ENCODE measurements at places on chromosomes 1 and 21.

- DNase-seq, result no peak
Measured at GRCh38 chr1:178411756-178412399, 84.9 kb downstream of the CLEC20A start.

- DNase-seq, result no peak
Measured at GRCh38 chr1:39615086-39615673, 24.3 kb downstream of the HEYL start.

DNA sequence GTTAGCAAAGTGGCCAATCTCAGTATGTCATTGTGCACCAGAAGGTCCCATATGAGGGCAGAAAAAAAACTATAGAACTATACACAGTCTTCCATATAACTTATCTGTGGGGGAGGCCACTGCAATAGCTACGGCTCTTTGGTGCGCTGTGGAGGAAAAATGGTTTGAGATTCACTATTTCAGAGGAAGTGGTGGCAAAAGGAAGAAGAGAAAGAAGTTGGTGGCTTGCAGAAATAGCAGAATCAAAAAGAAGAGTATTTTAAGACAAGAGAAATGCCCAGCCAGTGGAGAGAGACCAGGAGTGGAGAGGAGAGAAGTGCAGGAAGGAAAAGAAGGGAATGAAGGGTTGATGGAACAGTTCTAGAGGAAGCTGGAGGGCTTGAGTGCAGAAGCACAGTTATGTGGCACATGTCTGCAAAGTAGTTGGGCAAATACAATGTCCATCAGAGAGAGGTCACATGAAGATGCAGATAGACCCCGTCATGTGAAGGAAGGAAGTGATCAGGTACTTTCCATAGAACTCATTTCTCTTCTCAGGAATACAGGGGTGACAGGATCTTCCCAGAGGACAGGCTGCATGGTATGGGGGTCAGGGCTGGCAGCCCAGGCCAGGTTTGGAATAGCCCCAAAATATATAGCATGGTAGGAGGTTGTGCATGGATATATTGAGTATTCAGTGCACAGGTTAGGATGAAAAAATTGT lies 64.6 kb downstream of the RUNX1 start:
- DNase-seq, result no peak

DNA sequence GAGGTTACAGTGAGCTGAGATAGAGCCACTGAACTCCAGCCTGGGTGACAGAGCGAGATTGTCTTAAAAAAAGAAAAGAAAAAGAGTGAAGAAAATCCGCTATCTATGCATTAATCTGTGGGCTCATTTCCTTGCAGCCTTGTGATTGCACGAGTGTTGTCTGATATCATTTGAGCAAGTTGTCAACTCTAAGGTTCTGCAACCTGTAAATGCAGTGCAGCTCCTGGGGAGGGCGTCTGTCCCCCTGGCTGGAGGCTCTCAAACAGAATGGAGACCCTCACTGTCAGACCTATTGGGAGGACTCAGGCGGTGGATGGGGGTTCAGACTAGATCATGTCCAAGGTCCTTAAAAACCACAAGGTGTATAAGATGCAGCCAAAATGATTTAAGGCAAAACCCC lies 6.2 kb downstream of the CORT start:
- no peak for DNase-seq

GRCh38 chr21:44927587-44928461 lies 7.1 kb upstream of the ITGB2 start:
- peak; percentile 88 for DNase-seq

GRCh38 chr1:180923887-180924286 lies 11.2 kb downstream of the KIAA1614 start:
- DNase-seq, result no peak

- no peak for DNase-seq
Measured at GRCh38 chr21:46636550-46637285, 1.2 kb downstream of the PRMT2 start.

- DNase-seq, result no peak
Measured at GRCh38 chr1:115218034-115218405, 120.0 kb downstream of the NGF start.

- no peak for DNase-seq
Measured at GRCh38 chr1:35925741-35926140, 5.2 kb upstream of the AGO3 start.

GRCh38 chr1:213772128-213773063 lies 215.4 kb upstream of the PROX1 start:
- no peak for DNase-seq

DNA sequence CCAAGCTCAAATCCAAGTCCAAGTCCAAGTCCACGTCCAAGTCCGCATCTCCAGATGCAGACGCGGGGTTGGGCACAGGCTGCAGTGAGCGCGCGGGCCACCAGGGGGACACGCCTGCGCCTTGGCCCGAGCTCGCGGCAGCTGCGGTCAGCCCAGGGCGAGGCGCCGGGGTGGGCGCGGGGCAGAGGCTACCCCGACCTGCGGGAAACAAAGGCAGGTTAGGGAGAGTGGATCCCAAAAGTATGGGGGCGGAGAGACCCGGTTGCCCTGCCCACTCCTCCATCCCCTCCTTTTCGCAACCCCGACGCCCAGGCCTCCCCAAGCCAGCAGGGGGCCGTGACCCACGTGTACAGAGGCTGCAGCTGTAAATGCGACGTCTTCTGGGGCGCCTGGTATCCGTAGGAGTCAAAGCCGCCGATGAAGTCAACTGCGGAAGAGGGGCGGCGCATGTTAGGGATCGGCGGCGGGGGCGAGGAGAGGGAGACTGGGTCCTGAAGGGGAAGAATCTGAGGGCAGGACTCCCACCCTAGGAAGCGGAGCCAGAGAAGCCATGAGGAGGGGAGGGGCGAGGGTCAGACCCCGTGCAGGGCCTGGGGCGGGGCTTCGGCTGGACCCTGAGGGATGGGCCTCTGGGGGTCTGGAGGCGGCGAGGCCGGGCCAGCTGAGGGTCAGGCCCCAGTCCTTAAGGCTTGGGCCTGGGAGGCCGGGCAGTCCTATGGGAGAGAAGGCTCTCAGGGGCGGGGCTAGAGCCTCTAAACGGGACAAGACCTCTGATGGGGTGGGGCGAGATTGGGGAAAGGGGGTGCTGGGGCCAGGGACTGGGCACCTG lies 58.0 kb downstream of the NKAIN1 start:
- DNase-seq, result peak; percentile 45

DNA sequence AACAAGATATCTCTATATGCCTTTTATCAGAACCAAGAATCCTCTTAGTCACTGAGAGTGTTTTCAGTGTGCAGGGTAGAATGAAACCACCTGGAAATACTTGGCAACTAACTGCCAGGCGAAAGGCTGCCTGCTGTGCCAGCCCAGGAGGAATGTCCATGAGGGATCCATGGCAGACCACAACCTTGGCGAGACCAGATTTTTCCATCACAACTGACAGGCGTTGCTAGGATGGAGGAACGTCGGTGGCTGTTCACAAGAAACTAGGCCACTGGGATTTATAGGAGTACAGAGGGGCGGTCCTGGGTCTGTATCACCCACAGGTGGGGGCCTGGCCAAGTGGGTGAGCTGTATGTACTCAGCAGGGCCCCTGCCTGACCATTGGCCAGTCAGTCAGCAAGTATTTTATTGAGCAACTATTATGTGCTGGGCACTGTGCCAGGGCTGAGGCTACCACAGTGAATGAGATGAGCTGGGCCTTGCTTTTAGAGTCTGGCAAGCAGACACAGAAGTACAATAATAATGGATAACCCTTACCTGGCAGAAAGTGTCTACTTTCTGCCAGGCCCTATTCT lies 199.4 kb downstream of the FOXD2 start:
- no peak for DNase-seq

GRCh38 chr1:87117761-87118368 lies 203.4 kb downstream of the HS2ST1 start:
- DNase-seq, result no peak

- DNase-seq, result no peak
Measured at GRCh38 chr1:45945426-45945825, 142.0 kb downstream of the MAST2 start.

DNA sequence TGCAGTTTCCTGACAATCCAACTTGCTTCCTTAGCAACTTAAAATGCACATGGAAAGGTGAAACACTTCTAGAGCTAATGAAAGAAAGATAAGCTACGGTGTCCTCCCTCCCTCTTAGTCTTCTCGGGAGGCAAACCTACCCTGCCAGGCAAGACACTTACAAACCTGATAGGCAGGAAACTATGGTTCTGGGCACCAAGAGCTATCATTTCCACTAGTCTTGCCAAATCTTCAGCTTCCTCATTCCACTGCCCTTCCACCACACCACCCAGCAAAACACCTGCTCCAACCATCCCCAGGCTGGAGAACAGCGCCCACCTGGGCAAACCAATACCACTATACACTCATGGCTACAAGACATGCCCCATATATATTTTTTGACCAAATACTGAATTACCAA lies 15.2 kb downstream of the NDC1 start:
- DNase-seq, result no peak

GRCh38 chr1:228902781-228903433 lies 167.6 kb downstream of the RHOU start:
- no peak for DNase-seq

DNA sequence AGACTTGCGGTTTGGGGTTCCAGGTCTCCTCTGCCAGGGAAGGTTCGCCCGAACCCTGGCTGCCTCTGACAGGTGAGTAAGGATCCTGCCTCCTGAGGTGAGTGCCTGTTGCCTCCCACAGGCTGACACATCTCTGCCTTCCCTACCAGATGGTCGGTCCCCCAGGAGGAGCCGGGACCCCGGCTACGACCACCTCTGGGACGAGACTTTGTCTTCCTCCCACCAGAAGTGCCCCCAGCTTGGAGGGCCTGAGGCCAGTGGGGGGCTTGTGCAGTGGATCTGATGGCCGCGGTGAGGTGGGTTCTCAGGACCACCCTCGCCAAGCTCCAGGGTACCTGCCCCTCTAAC lies 7.6 kb downstream of the PERM1 start:
- DNase-seq, result no peak

- no peak for DNase-seq
Measured at GRCh38 chr1:57675776-57676175, 251.9 kb upstream of the DAB1 start.

DNA sequence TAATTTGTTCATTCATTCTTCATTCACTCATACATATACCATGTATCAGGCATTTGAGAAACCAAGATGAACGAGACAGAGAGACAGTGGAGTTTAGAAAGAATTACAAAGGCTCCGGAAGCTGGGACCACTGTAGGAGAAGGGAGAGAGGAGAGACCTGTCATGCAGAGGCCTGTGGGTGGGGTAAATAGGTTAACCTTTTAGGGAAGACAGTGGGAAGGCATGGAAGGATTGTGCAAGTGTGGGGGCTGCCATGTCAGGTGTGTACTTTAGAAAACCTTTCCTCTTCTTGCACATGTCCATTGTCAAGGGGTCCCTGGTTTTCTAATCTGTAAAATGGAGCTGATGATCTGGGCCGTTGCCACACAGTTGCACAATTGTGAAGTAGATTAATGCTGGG lies 44.2 kb upstream of the POU3F1 start:
- no peak for DNase-seq

DNA sequence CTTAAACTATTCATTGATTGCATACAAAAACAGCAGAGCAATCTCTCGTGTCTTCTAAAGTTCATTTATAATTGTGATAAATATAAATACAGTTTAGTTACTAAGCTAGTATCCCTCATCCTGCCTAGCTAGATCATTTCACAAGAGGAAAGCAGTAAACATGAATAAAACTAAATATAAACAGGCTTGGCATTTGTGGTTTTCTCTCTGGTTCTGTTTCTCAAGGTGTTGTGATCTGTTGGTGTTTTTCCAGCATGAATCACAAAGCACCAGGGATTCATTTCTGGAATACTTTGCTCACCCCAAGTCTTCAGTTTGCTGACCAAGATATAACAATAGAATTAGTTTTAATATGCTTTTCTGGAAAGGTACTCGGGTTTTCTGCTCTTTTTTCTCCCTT lies 32.7 kb upstream of the GLIS1 start:
- DNase-seq, result no peak

DNA sequence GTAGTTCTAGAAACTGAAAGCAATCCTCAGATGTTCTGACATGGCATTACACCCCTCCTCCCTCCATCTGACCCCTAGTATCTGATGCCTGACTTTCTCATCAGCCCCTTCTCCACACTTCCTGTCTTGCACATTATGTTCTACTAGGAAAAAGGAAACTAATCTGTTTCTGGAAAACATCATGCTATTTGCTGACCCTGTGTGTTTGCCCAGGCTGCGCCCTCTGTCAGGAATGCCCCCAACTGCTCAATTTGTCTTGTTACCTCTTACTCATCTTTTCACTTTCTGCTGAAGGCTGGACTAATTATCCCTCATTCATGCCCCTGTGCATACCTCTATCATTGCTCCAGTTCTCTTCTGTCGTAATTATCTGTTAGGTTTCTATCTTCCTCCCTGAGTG lies 37.5 kb upstream of the DAB1 start:
- DNase-seq, result no peak

- no peak for DNase-seq
Measured at GRCh38 chr1:10906866-10907519, 105.5 kb upstream of the TARDBP start.

DNA sequence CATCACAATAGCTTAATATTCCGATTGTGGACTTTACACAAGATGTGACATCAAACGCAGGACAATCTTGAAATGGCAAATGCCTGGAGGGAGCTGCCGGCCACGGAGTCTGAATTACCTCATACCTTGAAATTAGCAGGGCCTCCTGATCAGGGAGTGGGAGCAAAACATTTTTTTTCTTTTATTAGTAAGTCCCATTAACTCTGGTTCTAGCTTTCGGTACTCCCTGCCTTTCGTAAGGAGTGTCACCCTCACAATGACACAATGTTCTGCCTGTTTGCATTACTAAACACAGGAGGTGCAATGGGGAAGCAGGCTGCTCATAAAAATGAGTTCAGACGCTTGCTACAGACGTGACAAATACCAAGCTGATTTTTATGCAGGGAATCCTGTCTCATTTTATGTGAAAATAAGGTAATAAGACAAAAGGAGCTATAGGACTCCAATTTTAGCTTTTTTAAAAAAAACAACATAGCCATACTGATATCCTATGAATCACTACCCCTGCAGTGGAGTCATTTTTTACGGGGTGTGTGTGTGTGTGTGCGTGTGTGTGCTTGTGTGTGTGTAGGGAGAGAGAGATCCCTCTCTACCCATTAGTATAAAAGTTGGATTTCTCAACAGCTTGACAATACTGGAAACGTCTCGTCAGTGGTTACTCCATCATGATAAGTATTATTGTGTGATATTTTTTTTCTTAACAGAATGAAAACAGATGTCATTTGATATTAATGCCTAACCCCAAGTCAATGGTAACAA lies 205.1 kb upstream of the RUNX1 start:
- no peak for DNase-seq

DNA sequence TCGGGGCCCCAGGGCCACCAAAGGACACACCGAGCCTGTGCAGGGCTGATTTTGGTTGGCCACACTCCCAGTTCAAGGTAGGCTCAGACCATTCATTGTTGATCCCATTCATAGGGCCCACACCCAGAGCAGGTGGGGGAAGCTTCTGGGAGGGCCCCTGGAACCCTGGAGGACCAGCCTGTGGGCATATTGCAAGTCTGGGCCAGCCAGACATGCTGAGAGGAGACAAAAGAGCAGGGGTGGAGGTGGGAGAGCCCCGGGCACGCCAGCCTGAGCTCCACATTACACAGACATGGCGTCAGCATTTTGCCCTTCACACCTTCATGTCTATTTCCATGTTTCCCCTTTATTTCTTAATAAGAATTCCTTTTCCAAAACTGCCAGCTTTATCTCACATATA lies 25.7 kb downstream of the PMVK start:
- DNase-seq, result no peak

- DNase-seq, result no peak
Measured at GRCh38 chr1:215360031-215360430, 207.1 kb upstream of the KCTD3 start.
